ENCODE measurements at places on chromosomes 2 and 18.

DNA sequence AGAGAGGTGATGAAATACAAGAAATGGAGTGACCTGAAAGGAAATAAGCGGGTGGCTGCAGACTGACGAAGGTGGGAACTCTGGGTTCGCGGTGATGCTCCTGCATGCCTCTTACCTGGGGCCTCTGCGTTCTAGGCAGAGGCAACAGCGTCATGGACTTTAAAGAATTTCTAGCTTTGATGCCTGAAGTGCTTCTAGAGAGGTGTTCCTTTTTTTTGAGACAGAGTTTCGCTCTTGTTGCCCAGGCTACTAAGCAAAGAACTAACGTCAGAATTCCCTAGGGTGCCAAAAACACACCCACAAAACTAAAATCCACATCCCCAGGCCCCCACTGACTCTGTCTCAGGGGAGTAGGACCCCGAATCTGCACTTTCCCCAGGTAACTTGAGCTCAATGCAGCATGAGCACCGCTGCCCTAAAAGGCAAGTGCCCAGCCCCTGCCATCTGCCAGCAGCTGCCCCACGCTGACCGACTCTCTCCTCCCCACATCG is 110.5 kb upstream of the ID2 start:
- DNase-seq, result no peak

DNA sequence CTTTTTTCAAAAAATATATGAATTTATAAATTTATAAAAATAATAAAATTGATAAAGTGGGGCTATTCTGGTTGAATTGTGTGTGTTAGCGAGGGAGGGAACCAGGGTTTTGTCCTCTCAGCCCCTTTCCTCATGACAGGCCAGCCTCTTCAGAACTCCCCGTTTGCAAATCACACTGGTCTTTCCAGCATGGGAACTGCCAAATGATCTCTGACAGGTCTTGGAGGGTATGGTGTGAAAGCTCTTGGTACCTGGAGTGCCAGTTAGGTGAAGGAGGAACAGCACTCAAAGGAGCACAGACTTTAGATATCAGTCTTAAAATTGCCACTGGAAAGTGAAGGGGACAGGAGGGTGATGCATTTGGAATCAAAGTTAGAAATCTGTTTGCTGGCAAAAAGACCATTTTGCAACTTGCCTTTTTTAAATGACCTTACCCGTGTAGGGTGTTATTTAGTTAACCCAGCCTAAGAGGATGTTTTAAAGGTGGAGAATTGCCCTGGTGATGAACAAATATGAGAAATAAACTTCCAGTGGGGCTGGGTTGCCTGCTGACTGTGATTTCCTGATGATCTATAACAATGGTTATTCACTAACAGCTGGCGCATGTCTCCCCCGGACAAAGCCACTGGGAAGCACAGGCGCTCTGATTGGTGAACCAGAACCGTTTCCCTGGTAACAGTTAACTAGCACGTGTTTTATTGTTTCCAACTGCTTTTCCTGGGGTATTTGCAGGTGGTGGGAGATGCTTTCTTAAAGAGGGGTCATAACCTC is 85.3 kb upstream of the EFEMP1 start:
- DNase-seq, result peak; percentile 95

DNA sequence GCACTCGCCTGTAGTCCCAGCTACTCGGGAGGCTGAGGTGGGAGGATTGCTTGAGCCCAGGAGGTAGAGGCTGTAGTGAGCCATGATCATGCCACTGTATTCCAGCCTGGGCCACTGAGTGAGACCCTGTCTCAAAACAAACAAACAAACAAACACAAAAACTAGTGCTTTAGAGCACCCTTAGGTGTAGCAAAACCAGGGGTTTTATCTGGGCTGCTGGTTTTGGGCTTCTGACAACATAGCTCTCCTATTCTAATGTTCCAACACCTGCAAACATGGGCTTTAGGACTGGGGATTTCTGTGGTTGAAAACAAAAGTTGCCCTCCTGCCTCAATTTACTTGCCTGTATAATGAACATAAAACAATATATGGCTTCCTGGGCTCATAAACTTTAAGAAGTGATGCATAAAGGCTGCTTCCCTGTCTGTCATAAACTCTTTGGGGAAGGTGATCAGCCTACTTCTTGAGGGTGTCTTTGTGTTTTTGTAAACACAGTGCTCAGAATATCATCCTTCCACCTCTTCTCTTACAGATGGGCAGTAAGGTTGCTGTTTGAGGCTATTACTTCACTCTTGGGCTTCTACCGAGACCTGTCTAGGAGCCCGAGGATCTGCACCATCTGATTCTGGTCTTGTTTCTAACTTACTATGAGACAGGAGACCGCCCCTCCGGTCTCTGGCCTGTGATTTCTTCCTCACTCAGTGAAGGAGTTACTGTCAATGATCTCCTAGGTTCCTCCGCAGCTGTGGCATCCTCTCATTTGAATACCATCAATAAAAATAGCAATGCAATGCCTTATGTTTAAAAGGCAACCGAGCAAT is 246.5 kb downstream of the MYCN start:
- no peak for DNase-seq

DNA sequence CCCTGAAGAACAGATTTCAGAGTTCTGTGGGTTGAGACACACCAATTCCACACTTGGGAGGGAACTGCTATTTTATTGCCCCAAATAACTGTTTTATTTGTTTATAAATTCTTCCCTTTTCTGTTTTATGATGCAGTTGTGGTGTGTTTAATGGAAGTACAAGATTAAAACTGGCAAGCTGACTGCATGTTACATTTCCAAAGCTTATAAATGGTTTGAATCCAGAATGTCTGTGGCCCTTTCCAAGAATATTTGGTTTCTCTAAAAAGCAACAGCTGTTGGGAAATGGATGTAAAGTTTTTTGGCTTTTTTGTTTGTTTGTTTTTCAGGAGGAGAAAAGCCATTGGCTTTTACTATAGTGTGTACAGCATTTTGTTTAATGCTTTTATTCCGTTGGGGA is 234.5 kb downstream of the MTX2 start:
- no peak for DNase-seq

GRCh38 chr2:164747783-164748433 is 93.7 kb downstream of the COBLL1 start:
- no peak for DNase-seq

DNA sequence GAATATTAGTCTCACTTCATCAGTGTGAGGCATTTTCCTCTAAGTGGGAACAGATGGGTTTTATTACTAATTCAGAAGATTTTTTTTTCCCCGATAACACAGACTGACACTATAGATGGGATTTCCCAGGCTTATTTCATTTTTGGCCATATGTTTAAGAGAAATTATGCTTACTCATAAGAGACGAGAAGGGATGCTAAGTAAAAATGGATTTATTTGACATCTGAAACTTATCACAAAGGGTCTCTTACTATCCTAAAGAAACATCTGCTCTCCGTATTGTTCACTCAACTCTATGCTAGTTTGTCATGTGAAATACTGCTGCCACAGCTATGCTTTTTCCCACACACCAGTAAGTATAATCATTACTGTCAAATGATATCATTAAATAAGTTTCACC is 1476.3 kb downstream of the LRP1B start:
- no peak for DNase-seq

DNA sequence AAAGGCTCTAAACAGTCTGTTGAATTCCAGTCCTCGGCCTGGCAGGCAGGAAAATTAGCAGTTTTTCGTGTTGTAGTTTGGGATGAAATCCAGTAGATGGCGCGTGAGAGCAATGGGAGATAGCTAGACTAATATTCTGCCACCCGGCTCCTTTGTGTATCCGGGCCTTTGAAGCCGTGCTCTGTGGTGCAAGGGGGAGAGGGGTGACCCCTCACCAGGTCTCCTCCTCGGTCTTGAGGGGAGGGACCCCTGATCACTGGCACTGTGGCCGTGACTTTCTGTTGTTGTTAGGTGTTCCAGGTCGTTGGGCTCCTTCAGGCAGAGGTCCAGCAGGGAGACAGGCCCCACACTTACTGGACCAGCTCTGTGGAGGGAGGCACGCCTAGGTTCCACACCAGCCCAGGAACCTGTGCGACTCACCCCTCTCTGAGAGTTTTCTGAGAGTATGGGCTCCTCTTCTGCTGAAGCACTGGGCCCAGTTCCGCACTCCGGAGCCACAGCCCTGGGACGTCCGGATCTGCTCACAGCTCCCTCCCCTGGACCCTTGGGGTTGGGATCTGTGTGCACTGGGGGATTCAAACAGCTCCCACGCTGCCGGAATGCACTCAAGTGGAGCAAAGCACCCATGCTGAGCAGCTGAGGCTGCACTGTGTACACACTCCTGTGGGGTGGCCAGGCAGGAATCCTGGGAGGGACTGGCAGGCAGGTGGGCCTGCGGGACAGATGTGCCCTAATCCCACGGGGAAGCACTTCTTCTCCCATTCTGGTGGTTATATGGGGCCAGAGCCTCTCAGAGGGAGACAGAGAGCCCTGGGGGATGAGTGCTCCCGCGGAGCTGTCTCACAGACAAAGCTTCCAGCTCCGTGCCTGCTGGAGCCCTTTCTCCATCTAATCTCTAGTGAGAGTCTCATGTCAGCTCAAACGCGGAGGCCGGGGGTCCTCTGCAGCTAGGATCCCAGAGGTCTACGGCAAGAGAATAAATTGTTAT is 8.8 kb downstream of the GKN2 start:
- peak; percentile 54 for DNase-seq

DNA sequence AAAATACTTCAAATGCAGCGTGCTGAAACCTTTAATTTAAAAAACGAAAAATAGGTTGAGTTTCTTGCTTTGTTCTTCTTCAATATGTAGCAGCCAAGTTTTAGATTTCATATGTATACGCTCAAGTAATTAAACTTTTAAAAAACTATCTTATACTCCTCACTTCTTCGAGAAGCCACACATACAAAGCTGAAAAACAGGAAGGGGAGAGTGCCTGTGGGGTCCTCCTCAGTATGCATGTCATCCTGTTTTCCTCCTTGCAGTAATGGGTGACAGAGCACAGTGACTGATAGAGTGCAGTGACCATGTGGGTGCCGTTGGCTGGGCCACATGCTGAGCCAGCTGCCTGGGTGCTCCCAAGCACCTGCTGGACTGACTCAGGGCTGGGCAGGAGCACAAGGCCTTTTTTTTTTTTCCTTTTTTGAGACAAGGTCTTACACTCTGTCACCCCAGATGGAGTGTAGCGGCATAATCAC is 33.3 kb downstream of the UXS1 start:
- DNase-seq, result no peak

DNA sequence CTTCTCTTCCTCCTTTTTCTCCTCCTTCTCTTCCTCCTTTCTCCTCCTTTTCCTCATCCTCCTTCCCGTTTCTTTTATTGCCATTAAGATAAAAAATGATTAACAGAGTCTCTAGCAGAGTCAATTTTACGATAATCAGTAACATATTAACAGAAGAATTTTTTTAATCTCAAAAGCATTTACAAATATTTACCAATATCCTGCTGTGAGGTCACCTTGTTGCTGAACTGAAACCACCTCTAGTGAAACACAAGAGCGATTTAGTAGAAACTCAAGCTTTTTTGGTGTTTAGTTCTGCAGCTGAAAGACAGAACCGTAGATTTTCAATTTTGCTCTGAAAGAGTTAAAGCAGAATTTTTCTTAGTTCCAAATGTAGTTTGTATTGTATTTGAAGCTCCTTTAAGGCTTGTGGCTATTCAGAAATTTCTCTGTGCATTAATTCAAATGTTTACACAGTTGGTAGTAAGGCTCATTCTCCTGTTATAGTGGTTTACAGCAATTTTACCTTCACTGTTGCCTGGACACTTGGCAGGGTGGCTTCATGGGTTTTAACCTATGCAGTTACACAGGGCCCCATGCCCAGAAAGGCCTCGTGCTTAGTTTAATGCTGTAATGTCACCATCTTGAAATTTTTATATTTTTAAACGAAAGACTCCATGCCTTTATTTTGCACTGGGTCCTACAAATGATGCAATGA is 1106.6 kb upstream of the FAM98A start:
- no peak for DNase-seq

GRCh38 chr18:25503567-25504081 is 151.7 kb upstream of the ZNF521 start:
- DNase-seq, result peak; percentile 67

DNA sequence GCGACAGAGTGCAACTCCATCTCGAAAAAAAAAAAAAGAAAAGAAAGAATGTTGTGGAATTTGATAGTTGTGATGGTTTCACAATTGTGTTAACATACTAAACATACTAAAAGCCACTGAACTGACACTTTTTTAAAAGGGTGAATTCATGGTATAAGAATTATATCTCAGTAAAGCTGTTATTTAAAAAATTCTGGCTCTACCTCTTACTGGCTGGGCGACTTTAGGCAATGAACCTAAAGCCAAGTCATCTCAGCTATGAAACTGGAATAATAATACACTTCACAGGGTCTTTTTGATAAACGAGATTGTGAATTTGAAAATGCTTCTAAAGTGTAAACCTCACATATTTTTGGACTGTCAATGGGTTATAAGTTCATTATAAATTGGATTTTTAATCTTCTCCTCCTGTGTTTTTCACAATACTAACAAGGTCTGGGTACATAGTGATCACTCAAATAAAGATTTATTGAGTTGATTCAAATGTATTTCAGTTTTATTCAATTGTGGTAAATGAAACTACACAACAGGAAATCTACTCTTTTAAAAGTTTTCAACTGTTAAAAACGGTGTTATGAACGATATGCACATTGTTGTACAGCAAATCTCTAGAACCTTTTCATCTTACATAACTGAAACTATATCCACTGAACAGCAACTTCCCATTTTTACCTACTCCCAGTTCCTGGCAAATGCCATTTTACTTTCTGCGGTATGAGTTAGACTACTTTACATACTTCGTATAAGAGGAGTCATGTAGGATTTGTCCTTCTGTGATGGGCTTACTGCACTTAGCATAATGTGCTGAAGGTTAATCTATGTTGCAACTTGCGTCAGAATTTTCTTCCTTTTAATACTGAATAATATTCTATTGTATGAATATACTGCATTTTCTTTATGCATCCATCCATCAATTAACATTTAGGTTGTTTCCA is 43.0 kb upstream of the GTF2A1L start:
- no peak for DNase-seq

DNA sequence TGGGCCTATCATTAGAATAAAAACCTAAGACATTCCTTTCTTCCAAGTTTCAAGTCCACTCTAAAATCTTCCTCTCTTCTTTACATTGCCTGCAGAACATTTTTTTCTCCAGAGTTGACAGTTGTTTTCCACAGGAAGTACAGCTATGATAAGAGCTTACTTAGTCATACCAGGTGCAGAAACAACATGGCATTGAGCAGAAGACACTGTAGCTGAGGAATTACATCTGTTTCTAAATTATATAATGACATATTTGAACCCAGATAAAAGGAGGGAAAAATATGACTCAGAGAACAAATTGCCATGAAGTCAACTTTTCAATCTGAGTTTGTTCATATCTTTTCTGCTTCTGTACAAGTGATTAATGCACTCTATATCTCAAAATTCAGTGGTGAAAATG is 30.2 kb downstream of the CMPK2 start:
- DNase-seq, result no peak

- DNase-seq, result peak; percentile 63
Measured at GRCh38 chr2:113212245-113213060, 38.7 kb downstream of the PSD4 start.

DNA sequence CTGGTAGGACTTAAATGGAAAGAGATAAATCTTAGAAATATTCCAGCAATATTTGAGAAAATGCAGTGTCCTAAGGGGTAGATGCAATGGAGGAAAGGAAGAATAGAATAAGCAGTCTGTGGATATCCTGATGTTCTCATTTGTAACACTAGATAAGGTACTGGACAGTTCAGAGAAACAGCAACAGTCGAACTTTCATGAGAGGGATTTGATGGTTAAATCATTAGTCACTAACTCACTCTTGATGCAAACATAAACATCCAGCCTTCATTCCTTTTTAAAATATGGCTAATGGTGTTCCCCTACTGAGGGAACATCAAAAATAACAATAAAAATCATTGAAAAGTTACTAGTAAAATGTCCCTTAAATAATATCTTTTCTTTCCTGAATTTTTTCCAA is 211.4 kb upstream of the SLC39A10 start:
- DNase-seq, result no peak

Measured in NCI-H2081 (cell line).